ENCODE measurements at places on chromosomes 1 and 21. TPM values are rescaled to one million over a fixed set of nuclear protein-coding genes. Genes with fewer than 3 reads are reported as not detected.

Gene GJA4
- total RNA-seq: not detected

Gene VHLL
- total RNA-seq: not detected

Gene TMEM167B
- 10.6 TPM for total RNA-seq

Gene CRP
- not detected for total RNA-seq

Gene LRRC71
- total RNA-seq: not detected

Gene ABCB10
- total RNA-seq: 27.6 TPM

Gene LORICRIN
- total RNA-seq: not detected

Gene ECM1
- total RNA-seq: 11.3 TPM

DNA sequence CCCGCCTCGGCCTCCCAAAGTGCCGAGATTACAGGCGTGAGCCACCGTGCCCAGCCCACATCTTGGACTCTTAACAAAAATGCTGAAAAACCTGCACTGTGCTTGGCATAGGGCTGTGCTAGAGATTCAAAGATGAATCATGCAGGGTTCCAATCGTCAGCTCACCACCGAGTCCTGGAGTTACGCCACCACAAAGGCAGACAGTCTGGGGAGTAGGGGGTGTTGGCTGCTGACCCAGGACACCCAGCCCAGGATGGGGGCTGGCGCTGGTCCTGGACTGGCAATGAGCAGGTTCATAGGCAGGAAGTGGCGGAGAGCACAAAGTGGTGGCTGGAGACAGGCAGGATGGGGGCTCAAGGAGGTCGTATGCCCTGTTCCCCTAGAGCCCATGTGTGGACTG, 16.0 kb downstream of the PSRC1 start:
- DNase-seq: peak; percentile 79

DNA sequence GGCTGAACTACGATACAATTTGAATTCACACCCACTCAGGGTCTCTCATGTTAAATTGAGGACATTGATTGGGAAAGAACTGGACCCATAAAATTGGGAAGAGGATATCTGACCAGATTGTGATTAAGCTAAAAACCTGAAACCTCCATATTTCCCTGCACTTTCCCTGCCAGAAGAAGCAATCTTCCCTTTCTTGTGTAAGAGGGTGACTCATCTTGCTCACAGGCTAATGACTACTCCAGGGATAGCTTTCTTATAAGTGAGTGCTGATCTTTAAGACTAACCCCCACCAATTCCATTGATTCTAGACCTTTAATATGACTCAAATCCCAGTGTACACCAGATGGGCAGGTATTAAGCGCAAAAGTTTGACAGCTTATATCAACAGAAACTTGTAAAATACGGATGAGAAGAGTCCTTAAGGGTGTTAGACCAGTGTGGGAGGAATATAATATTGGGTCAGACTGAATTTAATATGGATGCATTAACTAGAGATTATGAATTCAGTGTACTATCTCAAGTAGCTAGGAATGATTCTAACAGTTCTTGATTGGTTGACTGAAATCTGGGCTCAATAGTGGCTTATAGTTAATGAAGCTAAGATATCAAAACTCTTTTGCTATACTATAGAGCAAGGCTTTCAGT, 12.1 kb upstream of the SGIP1 start:
- peak; percentile 74 for DNase-seq

GRCh38 chr1:247367786-247368422, 36.2 kb upstream of the ZNF496 start:
- DNase-seq: peak; percentile 83

DNA sequence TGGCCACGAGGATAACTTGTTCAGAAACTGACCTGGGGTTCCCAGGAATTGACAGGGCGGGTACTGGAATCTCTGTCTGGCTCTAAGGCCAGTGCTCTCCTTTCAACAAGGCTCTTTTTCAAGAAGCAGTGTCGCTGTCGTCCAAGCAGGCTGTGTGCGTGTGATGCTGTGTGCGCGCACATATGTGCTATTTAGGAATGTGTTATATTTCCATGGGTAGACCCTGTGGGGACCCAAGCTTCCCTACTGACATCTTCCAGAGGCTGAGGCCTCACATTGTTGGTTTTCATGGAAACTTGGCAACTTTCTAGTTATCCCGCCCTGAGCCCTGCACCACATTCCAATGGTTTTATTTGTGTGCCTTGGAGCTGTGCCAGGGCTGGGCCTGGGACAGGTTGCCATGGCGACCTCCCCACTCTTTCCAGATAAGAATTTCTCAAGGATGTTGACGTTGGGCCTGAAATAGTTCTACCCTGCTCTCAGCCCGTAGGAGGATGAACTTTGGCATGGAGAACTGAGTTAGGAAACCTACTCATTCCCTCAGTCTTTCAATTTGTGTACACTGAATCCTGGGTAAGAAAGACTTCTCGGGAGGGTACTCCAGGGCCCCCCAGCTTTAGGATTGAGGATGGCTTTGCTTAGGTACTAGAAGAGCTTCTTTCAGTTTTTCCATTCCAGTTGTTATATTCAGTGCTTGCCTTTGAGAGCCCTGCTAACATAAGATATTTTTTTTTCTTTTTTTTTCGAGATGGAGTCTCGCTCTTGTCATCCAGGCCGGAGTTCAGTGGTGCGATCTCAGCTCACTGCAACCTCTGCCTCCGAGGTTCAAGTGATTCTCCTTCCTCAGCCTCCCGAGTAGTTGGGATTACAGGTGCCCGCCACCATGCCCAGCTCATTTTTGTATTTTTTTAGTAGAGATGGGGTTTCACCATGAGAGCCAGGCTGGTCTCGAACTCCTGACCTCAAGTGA, 38.8 kb upstream of the SRSF10 start:
- peak; percentile 97 for DNase-seq

- DNase-seq: no peak
Observed at GRCh38 chr1:28135371-28136168, 40.9 kb downstream of the PTAFR start.

- peak; percentile 64 for DNase-seq
Observed at GRCh38 chr1:157992031-157992832, 1.2 kb upstream of the KIRREL1 start.

DNA sequence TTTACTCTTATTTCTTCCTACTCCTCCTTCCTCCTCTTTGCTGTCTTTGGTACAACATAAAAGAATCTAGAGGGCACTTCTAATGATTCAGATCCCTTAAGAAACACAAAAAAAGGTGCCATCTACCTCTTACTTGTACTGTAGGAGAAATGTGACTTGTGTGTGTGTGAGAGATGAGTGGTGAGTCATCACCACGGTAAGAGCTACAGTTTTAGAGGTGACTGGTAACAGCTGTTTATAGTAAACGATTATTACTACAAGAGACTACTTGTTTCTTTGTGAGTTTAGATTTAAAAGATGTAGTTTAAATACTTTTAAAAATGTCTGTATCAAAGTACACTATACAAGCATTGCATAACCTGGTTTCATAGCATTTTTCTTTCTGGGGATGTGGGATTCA, 40.4 kb downstream of the SLC35D1 start:
- DNase-seq: peak; percentile 75

DNA sequence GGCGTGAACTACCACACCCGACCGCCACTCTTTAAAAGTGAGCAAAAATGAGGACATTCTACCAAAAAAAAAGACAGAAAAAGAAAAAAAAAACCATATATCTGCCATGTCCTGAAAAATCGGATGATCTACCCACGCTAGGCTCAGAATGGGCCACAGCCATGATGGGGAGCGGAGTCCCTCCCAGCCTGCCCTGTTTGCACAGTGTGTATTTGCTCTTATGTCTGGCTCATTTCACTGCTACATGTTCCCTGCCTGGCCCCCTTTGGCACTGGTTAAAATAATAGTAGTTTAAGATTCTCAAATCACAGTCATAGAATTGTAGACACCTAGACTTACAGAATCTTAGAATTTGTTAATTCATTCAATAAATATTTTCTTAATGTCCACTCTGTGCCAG, 121.9 kb downstream of the PTPRU start:
- no peak for DNase-seq

DNA sequence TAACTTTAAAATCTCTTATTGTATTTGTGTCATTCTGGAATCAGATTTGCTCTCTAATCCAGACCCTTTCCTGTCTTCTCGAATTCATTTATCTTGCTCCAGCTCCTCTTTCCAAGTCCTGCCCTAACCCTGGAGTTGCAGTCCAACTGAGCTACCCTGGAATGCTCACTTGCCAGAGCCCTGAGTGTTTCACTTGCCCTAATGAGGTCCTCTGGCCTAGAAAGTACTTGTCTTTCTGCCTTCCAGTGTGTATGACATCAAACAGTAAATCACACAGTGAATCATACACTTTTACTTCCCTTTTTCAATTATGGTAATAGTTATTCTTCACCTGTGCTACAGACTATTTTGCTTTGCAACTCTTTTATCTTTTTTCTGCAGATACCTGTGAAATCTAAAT, 96.9 kb downstream of the NEK7 start:
- DNase-seq: peak; percentile 16

GRCh38 chr1:227944931-227945890, 2.5 kb downstream of the WNT9A start:
- DNase-seq: no peak

DNA sequence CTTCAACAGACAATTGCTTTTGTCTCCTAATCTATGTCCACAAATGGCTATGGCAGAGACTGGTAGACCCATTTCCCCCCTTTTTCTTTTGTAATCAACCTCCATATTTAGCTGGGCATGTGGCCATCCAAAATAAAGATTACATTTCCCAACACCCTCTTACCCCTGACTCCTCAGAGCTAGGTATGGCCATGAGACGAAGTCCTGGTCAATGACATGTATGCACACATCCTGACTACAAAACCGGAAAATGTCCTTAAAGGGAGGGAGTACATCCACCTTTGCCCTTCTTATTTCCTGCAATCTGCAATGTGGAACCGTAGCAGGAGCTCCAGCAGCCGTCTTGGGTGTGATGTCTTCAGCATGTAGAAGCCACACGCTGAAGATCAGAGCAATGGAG, 36.2 kb upstream of the RCSD1 start:
- DNase-seq: no peak

- DNase-seq: no peak
Observed at GRCh38 chr1:172335377-172335776, 85.1 kb upstream of the C1orf105 start.

DNA sequence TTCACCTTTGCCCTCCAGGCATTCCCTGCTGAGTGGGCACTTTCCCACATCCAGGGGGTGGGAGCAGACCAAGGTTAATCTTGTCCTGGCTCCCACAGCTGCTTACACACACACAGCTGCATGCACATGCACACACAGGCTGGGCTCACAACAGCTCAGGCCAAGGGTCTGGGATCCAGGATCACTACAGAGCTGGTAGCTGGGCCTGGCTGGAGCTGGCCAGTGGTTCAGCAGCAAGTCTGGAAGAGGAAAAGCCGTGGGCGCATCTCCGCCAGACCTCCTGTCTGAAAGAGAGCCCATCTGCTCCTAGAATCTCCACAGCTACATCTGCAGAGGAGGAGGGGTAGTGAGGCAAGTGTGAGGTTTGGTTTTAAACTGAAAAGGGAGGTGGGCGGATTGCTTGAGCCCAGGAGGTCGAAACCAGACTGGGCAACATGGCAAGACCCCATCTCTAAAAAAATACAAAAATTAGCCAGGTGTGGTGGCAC, 3.8 kb downstream of the CDK18 start:
- DNase-seq: no peak

DNA sequence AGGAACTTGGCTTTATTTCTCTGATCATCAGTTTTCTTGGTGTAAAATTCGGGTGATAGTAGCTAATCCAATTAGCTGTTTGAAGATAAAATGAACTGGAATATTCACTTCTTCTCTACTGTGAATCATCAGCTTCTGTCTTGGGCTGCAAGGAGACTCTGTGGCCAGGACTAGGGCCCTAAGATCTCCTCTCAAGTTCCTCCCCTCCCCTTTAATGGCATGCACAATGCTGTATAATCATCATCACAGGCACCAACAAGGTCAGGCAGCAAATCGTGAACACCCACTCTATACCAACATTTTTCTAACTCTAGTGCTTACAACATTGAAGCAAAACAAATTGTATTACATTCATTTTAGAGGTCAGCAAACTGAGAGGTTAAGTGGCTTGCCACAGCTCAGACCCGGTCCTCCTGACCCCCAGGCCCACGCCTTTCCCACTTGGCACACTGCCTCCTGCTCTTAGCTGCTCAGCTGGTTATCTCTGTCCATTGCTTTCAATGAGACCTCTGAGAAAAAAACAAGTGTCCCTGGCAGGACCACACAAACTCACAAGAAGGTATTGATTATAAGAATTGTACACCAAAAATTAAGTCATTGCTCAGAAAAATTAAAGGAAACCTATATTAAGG, 31.8 kb downstream of the LRRC52 start:
- no peak for DNase-seq

GRCh38 chr21:21232320-21232719, 234.1 kb downstream of the NCAM2 start:
- DNase-seq: peak; percentile 5

DNA sequence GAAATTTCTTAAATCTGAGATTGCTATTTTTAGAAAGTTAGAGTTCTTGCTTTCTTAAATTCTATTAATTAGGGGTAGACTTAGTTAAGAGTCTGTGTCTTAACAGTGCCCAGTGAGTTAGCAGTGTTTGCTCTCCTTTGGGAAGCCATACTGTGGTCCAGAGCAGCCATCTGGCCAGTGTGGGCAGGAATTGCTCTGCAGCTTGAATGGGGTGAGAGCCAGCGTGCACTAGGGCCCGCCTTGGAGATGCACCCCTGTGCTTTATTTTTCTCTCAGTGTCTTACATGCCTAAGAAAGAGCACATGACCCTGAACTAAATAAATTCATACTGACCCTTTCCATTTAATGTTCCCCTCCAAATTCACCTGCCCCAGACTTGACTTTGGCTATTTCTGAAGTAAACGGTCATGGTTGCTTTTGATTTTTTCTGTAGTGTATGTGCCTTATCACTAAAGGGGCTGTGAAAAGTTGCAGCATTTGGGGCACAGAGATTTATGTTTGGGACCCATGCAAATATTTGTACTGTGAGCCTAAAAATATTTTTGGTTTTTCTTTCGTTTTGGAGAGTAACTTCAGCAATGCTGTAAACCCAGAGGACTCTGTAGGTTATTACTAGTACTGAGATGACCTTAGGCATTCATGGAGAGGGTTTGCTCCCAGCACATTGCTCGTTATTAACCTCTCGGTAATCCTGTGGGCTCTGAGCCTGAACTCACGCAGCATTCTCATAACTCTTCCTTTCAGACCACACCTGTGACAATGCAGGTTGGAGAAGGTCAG, 21.3 kb upstream of the KCNQ4 start:
- no peak for DNase-seq

GRCh38 chr1:209102120-209102519, 481.4 kb upstream of the CAMK1G start:
- DNase-seq: no peak
